Activated CD4-positive, alpha-beta T cell treated with anti-CD3 and anti-CD28 coated beads for 24 hours (primary cell): ENCODE measurements at places on chromosomes 3 and 15.

DNA sequence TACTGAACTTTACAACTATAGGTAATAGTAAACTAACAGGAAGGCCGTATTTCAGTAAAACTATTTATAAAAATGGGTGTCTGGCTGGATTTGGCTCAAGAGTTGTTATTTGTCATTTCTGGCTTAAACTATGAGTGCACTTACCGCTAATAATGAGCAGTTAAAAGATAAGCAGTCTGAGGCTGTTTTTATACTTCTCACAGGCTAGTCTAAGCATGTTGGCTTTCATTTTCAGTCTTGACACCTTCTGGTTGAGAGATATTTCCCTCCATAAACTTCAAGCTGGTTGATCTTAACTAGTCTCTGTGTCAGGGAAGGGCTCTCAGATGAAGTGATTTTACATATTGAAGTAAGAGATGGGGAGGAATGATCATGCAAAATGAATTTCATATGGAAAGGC, 96.1 kb downstream of the RSRC1 start:
- DNase-seq = no peak

- no peak for DNase-seq
Observed at GRCh38 chr15:41115161-41115651, 874 bp downstream of the INO80 start.

DNA sequence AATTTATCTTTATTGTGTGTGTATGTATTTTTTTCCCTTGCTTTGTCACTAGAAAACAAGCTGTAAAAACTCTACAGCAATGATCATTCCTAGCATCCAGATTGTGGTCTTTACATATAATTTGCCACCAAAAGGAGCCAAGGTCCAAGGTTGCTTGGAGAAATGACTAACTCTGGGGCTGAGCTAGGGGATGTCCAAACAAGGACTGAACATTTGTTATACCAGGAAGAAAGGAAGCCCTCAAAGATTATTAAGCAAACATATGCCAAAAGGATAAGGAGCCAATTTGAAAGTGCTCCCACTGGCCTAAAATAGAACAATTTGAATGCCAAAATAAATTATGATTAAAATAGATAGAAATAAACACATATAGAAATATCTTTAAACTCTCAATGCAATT, 293.3 kb downstream of the ZIC1 start:
- DNase-seq = no peak

DNA sequence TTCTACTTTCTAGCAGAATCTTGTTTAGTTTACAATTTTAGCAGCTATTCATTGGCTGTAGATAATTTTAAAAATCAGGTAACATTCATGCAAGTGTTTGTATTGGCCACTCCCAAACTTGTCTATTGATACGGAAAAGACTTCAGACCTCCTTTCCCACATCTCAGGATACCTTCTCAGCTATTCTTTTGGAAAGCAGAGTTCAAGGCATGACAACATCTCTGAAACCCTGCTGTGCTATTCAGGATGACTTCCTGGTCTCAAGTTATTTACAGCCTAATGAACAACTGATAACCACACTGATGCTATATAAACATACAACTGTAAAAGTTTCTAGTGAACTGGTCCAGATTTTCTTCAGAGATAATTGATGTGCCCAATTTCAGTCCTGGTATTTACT, 55.8 kb downstream of the DZIP3 start:
- no peak for DNase-seq

GRCh38 chr15:63085289-63085688, 36.4 kb upstream of the LACTB start:
- DNase-seq = no peak

DNA sequence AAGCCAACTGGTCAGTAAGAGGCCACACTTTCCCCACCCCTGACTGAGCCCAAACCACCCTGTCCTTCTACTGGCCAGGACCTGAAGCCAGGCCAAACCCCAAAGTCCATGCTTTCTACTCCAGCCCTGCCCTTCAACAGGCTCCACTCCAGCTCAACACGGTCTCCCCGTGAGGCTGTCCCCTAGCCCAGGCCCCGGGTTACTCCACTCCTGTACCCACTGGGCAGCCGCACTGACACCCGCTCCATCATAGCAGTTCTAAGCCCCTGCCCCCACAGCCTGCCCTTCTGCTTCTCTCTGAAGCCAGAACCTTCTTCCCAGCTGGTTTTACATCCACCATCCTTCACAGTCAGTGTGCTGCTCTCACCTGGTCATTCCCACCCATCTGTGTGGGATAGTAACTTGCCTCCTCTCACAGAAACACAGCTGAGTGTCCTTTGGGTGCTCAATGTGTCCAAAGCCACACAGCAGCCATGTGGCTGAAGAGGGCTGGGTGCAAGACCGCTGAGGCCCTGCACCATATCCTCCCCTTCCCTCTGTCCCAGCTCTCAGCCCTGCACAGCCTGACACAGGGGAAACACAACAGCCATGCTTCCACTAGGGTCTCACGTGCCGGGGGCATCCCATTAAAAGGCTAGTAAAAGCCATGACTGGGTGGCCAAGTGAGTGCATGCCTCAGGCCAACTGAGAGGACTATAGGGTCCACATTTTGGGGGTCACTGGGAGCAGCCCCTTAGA, 38.1 kb downstream of the TLE3 start:
- DNase-seq = no peak

GRCh38 chr3:11616551-11616950, 27.2 kb downstream of the VGLL4 start:
- no peak for DNase-seq

DNA sequence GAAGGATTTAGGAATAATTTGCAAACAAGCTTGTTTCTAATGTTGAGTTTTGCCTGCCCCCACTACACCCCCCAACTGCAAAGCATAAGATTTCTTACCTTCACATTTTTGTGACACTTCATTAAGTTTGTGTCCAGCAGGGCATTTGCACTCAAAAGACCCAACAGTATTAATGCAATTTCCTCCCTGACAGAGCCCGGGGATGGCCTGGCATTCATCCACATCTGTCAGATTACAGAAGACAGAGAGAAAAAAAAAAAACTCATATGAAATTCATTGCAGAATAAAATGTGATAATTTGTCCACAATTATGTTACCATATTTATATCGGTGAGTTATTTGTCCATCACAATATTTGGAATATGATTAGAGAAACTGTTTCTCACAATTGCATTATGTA, 111.5 kb downstream of the FBN1 start:
- no peak for DNase-seq

- DNase-seq = no peak
Observed at GRCh38 chr3:14220933-14221332, 42.3 kb downstream of the LSM3 start.

DNA sequence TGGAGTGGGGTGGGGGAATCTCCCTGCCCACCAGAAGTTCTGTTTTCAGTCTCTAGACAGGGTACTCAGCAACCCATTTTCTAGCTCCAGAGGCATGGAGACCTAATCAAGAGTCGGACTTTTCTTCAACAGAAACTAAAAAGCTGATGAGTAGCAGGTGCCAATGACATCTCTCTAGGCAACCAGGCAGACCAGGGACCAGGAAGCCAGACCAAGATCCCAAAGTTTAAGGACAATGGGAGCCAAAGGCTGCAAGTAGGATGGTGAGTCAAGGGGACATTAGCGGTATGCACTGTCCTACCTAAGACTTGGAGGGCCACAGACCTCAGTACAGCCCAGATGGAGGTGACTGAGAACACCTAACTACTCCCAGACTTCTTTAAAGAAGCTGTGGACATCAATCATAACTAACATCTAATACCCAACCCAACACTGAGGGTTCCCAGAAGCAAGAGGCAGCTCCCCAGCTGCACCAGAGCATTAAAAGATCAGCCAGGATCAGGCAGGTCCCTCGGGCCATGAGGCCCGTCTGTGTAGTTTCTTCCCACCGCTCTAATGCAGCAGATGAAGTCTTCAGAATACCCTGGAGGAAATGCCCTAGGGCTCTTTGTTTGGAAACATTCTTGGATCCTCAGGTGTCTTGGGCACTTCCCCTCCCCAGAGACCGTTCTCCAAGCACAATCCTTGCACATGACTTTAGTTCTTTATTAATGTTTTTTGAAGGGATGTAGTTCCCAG, 979 bp downstream of the CCDC71 start:
- DNase-seq = no peak

- no peak for DNase-seq
Observed at GRCh38 chr15:77588126-77588525, 44.6 kb downstream of the LINGO1 start.

GRCh38 chr3:169660709-169661360, 2.7 kb downstream of the MECOM start:
- DNase-seq = no peak

DNA sequence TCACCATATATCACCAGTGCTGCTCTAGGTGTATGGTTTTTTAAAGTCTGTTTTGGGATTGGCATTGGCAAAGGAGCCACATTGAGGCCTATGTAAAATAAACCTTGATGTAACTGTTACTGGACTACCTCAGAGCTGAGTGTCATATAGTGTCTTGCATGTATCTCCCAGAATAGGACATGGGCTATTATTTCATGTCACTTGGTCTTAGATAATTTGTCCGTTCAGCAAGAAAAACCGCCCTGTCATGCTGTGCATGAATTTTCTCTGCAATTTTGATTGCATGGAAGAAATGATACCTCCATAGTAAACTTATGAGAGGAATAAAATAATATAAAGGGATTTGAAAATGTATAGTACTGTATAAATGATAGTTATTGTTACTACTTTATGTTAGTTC, 59.6 kb downstream of the RNF13 start:
- no peak for DNase-seq

GRCh38 chr3:16252988-16253387, 11.8 kb downstream of the DPH3 start:
- no peak for DNase-seq

GRCh38 chr3:15903759-15904720, 106.3 kb upstream of the ANKRD28 start:
- DNase-seq = no peak

- no peak for DNase-seq
Observed at GRCh38 chr3:12894629-12895028, 53.3 kb upstream of the RPL32 start.

DNA sequence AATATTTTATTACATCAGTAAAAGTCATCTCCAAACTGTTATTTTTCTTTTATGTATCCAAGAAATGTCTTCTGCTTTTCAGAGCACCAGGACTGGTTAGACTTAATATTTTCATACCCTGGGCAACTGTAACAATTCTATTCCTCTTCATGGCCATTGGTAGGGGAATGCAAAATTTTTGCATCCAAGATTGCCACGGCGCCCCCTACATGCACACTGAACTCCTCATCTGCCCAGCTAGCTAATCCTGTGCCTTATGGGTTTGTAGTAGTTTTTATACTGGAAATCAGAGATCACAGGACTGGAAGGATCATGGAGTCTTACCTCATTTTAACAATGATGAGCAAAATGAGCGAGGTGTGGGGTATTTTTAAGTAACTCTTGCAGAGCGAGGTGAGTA, 74.2 kb downstream of the CRTC3 start:
- peak; percentile 20 for DNase-seq

DNA sequence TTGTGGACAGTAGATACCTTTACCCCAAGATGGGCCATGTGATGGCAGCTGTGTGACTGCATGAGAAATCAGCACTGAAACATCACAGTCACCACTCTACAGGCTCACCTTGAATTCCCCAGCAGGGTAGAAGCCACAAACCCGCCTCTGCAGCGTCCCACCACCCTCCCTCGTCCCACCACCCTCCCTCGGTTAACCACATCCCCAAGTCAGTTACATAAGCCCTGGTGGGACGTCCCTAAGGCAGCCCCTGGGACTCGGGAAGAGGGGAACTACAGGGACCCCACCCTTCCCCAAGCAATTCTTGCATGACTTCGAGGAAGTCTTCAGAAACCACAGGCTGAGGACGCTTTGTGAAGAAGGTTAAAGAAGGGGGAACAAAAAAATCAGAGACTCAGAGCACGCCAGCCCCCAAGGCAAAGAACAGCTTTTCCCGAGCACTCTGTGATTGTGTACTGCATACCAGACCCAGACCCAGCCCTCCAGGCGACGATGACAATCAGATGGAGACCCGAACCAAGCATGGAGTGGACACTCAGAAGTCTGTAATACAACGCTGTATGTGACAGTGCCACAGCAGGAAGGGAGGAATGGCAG, 60.5 kb downstream of the SH3BP5 start:
- peak; percentile 44 for DNase-seq

GRCh38 chr3:127781411-127782001, 40.8 kb downstream of the MGLL start:
- no peak for DNase-seq

DNA sequence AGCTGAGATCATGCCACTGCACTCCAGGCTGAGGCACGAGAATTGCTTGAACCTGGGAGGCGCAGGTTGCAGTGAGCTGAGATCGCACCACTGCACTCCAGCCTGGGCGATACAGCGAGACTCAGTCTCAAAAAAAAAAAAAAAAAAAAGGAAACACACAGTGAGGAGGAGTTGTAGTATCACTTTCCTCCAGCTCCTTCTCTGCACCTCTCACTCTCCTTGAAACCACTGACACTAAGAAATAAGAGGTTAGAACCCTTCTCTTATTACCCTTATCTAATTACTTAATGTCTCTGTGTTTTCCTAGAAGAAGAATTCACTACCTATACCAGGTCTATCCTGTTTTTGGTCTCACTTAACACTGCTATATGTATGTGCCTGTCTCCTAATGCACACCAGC, 31.7 kb downstream of the RAB27A start:
- DNase-seq = no peak

- DNase-seq = peak; percentile 56
Observed at GRCh38 chr3:25663869-25664811, 567 bp downstream of the TOP2B start.

DNA sequence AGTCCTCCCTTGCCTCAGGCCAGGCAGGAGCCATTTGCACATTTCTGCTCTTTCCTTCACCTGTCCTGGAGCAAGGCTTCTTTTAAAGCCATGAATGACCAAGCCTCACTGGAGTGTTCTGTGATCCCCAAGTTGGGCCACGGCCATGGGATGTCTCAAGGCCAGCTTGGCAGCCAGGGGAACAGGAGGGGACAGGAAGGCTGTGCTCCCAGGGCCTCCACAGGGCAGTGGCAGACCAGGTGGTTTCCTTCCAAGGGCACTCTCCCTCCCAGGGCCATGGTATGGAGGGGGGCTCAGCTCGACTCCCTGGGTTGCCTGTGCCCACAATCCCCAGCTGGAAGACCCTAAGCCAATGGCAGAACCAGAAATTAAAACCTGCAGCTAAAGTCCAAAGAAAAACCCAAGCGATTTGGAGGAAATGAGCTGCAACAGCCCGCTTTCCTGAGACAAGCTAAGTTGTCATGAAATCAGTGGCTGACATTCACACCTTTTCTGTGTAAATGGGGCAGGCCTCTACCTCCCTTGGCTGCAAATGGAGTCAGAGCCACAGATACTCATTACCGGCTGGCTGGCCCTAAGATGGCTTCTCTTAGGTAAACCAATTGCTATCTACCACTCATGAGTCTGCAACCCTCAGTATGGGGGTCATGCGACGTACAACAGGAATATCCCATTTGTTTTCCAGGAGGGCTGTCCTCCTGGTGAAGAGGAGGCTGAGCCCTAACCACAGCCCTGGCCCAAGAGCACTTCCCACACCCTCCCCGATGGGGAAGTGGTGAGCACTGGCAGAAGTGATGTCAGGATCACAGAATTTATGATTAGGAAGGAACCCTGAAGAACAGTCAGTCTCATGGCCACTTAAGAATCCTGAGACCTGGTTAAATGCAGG, 83.3 kb downstream of the SNRK start:
- DNase-seq = no peak

GRCh38 chr3:58824285-58824684, 157.7 kb upstream of the FAM3D start:
- DNase-seq = no peak
